ENCODE measurements at places on chromosomes 5 and 9.
A peak's percentile ranks its signal among the peaks of the same experiment; 100 is the strongest.

DNA sequence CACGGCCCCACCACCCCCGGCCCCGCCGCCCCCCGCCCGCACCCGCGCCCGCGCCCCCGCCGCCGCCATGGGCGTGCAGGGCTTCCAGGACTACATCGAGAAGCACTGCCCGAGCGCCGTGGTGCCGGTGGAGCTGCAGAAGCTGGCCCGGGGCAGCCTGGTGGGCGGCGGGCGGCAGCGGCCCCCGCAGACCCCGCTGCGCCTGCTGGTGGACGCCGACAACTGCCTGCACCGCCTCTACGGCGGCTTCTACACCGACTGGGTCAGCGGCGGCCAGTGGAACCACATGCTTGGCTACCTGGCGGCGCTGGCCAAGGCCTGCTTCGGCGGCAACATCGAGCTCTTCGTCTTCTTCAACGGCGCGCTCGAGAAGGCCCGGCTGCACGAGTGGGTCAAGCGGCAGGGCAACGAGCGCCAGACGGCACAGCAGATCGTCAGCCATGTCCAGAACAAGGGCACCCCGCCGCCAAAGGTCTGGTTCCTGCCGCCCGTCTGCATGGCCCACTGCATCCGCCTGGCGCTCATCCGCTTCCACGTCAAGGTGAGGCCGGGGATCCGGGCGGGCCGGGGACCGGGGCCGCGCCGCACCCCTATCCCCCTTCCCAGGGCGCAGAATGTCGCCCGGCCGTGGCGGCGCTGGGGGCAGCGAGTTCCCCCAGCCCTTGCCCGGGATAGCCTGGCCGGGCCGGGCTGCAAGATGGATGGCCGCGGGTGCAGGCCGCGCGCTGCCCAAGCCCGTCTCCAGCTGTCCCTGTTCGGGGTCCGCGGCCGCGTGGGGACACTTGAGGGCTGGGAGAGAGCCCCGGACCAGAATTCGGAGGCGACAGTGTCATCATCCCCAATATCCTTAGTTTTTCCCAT is 594 bp downstream of the FAM120A start:
- peak; percentile 38 for DNase-seq

DNA sequence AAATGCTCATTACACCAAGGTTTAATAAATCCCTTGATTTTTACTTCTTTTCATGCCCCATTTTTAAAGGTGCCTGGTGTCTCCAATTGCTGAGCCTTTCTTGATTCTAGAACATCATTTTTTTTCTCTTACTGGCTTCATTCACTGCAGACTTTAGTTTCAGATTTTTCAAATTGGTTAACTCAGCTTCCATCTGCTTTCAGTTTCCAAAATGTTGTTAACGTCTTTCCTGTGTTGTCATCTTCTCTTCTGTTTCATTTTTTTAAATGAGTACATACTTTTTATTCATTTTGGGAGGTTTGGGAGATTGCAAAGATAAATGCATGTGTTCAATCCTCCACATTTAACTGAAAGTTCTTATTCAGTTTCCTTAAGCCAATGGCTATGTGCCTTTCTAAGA is 126.4 kb upstream of the CCNG1 start:
- no peak for DNase-seq

DNA sequence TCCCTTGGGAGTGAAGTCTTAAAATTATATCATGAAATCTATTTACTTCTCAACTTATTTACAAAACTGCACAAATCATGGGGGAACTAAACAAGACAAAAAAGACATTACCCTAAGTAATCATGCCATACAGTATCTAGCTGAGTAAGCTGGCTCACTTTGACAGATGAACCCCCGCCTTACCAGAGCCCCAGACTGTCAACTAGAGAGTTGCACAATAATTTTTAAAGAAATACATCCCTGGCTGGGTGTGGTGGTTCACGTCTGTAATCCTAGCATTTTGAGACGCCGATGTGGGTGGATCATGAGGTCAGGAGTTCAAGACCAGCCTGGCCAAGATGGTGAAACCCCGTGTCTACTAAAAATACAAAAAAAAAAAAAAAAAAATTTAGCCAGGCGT is 62.3 kb downstream of the LPAR1 start:
- DNase-seq: no peak

DNA sequence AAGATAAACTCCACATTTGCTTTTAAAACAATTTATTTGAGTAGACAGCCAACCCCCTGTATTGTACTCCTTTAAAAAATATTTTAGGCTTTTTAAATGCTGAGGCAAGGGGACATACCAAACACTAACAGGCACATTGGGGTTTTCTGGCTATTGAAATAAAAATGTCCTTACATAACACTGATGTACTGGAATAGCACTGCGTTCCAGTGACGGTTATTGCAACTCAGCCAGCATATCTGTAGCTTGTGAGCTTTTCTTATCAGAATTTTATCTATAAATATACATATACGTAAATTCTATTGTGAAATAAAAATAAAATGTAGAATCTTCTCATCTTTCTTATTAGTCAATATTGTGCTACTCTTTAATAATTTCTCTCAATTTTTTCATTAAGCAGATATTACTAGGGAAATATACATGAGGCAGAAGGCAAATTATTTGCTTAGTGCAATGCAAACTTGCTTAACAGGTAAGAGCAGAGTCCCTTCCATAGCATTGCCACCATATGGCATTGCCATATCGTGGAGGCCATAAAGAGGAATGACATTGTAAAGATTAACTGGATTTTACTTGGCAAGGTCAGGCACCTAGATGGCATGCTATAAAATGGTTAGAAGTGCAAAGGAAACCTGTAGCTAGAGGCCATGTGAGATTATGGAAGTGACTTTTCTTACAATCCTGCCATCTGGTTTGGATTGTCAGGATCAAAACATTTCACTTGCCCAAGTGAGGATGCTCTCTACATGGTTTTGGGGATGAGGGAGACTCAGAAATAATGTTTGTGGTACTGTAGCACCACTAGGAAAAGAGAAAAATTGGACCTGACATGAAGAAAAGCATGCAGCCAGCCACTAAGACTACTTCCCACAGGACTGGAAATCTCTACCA is 94.8 kb upstream of the CDKN2B start:
- no peak for DNase-seq

GRCh38 chr5:166722939-166723338 is 1568.5 kb upstream of the WWC1 start:
- no peak for DNase-seq
